ENCODE measurements at places on chromosomes 3 and 15. TPM values are rescaled to one million over a fixed set of nuclear protein-coding genes. Genes with fewer than 3 reads are reported as not detected.
A peak's percentile ranks its signal among the peaks of the same experiment; 100 is the strongest.

DNA sequence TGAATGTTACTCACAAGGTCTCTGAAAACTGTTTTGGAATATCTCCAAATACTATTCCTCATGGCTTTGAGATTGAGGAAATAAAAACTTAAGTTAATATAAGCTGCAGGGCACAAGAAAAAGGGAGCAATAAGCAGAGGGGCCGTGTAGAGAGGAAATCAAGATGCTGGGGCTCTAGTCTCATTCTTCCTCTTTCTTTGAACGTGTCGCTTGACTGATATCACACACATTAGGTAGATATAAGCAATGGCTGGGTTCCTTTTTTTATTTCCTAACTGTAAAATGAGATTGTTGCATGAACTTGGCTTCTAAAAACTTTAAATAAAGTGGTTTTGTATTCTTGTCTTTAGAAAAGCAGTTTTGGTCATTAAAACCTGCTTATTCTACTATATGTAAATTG, 326.7 kb upstream of the ROPN1 start:
- H3K4me3 ChIP-seq: no peak overlapping the region
- H3K27me3 ChIP-seq: peaks cover 4% of the 10 kb centered on the region
- no peaks in the 10 kb centered on the region for H3K4me1 ChIP-seq
- no peaks in the 10 kb centered on the region for H3K36me3 ChIP-seq
- DNase-seq: no peak
- H3K27ac ChIP-seq: no peak overlapping the region

GRCh38 chr15:76903251-76903681, 1.9 kb downstream of the SCAPER start:
- H3K27me3 ChIP-seq: no peaks in the 10 kb centered on the region
- H3K4me3 ChIP-seq: peak overlapping the region; percentile 13
- H3K4me1 ChIP-seq: peaks cover 20% of the 10 kb centered on the region
- peak overlapping the region; percentile 76 for H3K27ac ChIP-seq
- DNase-seq: peak; percentile 53
- H3K36me3 ChIP-seq: no peaks in the 10 kb centered on the region

GRCh38 chr3:10357592-10358308, 36.8 kb upstream of the SEC13 start:
- DNase-seq: no peak
- H3K27me3 ChIP-seq: no peaks in the 10 kb centered on the region
- no peak overlapping the region for H3K4me3 ChIP-seq
- no peaks in the 10 kb centered on the region for H3K36me3 ChIP-seq

Gene CDHR4
- 0.32 TPM for total RNA-seq

Gene LRRC31
- not detected for total RNA-seq
